ENCODE measurements at places on chromosomes 11 and 22.
A peak's percentile ranks its signal among the peaks of the same experiment; 100 is the strongest.

- DNase-seq, result no peak
These were observed 151.9 kb downstream of the CACNA1I start for GRCh38 chr22:39722501-39722900.

DNA sequence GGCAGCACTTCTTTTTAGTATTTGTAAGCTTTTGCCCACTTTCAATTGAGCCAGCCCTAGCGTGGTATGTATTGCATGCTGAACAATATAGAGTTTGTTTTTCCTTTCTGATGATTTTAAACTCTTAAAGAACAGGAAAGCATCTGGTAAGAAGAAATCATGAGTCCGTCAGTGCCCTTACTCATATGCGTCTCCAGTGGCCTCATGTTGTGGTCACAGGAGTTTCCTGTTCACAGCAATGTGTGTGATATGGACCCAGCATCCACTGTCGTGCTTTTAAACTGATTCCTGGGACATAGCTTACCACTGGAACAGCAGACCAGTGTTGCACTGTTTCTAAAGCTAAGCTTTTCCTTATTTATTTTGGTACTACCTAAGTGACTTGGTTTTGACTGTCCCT lies 40.1 kb downstream of the BID start:
- DNase-seq, result no peak

- DNase-seq, result no peak
These were observed 5.9 kb downstream of the PAK1 start for GRCh38 chr11:77467993-77468392.

GRCh38 chr11:76282811-76283595 lies 76.7 kb upstream of the WNT11 start:
- DNase-seq, result no peak

DNA sequence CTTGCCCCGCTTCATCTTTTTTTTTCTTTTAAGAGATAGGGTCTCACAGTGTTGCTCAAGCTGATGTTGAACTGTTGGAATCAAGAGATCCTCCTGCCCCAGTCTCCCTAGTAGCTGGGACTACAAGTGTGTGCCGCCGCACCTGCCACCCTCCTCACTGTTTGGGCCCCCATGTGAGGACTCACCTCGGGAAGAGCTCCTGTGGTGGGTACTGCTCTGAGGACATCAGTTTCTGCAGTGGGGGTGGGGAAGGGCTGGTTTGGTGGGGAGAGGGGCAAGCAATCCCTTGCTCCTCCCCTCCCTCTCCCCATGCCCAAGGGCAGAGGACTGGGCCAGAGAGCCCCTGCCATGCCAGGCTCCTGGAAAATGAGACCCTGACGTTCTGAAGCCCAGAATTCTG lies 1.5 kb upstream of the SLC16A8 start:
- DNase-seq, result no peak

GRCh38 chr11:105870516-105871113 lies 151.4 kb downstream of the MSANTD4 start:
- no peak for DNase-seq

GRCh38 chr11:120131941-120132644 lies 5.8 kb downstream of the TRIM29 start:
- DNase-seq, result no peak

DNA sequence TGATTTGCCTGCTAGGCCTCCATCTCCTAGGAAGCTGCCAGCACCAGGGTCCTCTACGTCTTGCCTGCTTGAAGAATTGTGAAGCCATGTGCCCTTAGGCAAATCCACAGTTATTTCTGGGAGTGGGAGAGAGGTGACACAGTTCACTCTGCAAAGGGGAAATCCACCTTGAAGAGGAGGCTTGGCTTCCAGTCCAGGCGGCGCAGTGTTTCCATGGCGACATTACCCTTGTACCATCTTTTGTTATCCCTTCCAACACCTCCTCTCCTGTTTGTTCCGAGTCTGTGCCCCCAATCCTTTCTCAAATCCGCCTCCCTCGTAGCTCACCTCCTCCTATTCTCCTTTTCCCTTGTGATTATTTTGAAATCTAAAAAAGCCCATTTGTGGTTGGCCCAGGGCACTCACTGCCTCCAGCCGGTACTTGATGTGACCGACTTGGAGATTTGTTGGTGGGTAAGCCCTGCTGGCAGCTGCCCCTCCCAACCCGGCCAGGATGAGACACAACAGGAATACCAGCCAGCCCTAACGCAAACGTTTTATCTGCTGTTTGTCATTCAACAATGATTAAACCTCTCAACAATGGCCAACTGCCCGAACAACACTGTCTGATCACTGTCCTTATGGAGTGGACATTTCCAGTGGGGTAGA lies 18.4 kb downstream of the SYT13 start:
- DNase-seq, result no peak

- no peak for DNase-seq
These were observed 132.3 kb downstream of the COMMD9 start for GRCh38 chr11:36156817-36157519.

GRCh38 chr11:769887-770641 lies 7.2 kb downstream of the GATD1 start:
- DNase-seq, result no peak

- no peak for DNase-seq
These were observed 40.2 kb upstream of the MMP12 start for GRCh38 chr11:102915044-102915375.

- DNase-seq, result no peak
These were observed 559.9 kb downstream of the MN1 start for GRCh38 chr22:27241430-27242321.

GRCh38 chr11:7892840-7893254 lies 38.2 kb downstream of the OR10A6 start:
- peak; percentile 80 for DNase-seq

DNA sequence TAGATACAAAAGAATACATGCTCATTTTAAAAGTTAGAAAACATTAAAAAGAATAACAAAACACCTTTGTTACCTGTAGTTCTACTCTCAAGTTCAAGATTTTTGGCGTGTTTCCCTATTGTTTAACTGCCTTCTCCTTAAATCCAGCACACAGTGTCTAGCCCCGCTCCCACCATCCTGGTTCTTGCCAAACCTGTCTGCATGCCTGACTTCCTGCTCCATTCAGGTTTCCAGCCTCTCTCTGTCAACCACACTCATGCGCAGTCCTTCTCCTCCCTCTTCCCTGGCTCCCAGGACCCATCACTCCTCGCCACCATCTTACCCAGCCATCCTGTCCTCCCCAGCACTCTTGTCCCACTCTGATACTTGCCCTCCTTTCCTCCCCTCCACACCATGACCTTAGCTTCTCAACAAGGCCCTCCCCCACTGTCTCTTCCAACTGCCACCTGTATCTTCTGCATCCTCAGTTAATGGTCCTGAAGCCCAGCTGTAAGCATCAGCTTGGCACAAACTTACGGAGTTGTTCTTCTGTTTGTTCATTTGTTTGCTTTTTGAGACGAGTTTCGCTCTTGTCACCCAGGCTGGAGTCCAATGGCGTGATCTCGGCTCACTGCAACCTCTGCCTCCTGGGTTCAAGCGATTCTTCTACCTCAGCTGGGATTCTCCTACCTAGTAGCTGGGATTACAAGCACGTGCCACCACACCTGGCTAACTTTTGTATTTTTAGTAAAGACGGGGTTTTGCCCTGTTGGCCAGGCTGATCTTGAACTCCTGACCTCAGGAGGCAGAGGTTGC lies 7.5 kb upstream of the MYH9 start:
- no peak for DNase-seq

GRCh38 chr22:47372111-47372581 lies 609.7 kb downstream of the TBC1D22A start:
- DNase-seq, result no peak

GRCh38 chr11:2693271-2694261 lies 6.2 kb downstream of the KCNQ1OT1 start:
- DNase-seq, result no peak

- DNase-seq, result no peak
These were observed 2.0 kb upstream of the C11orf42 start for GRCh38 chr11:6203327-6203726.

Data from COLO829 (cell line).